DMS153 (cell line): ENCODE measurements at places on chromosomes 3 and 15.

- no peak for DNase-seq
These were observed 76.4 kb downstream of the CGGBP1 start for GRCh38 chr3:87982421-87982820.

- no peak for DNase-seq
These were observed 5.8 kb upstream of the TM4SF4 start for GRCh38 chr3:149468504-149469212.

- DNase-seq: no peak
These were observed 13.0 kb upstream of the SLC30A4 start for GRCh38 chr15:45535486-45536042.

DNA sequence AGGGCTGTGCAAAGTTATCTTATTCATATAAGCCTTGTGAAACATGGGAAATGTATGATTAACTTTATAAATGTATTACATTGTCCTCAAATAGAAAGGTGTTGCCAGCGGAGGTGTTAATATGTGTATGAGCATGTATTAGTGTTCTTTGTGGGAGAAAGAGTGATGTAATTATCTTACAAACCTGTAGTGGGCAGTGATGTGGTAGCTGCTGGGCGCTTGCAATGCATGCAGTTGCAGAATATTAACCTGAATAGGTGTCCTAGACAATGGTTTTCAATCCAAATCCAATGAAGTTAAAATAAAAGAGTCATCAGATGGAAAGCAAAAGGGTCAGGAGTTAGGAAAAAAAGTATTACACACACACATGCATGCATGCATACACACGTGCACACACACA, 881.3 kb upstream of the CADM2 start:
- no peak for DNase-seq

GRCh38 chr15:100688549-100689120, 86.2 kb downstream of the ASB7 start:
- no peak for DNase-seq

DNA sequence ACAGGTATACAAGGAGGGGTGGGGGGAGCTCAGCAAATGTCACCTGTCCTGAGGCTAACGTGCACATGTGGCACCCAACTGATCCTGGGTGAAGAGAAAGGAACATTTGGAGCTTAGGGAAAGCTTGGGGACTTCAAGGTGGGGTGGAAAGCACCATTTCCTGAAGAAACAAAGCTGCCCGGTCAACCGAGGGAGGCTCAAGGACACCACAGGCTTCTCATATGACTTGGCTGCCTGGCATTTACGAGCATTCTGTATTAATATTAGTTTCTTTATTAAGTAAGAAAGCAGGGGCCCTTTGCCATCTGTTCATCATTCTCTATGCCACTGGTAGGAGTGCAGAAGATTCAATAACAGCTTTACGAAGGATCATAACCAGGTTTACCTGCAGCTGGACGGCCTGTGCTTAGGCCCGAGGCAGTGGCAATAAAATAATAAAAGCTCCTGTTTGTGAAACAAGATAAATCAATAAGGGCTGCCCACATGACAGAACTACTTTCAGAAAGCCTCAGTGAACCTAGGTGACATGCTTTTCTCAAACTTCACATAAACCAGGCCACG, 54.0 kb downstream of the ETV5 start:
- DNase-seq: no peak
